ENCODE measurements at places on chromosomes 3 and 15. TPM values are rescaled to one million over a fixed set of nuclear protein-coding genes. Genes with fewer than 3 reads are reported as not detected.

The DPPA4 gene
- 0.21 TPM for total RNA-seq

The SLC6A11 gene
- total RNA-seq, result not detected

The ROPN1 gene
- not detected for total RNA-seq

The GOLGA8G gene
- not detected for total RNA-seq

The GHRL gene
- total RNA-seq, result 0.73 TPM

The CCDC33 gene
- total RNA-seq, result not detected

The ZNF619 gene
- total RNA-seq, result 8.4 TPM

The RETNLB gene
- total RNA-seq, result not detected

The CCRL2 gene
- total RNA-seq, result 2.4 TPM

The POLQ gene
- 0.15 TPM for total RNA-seq

The NLGN1 gene
- total RNA-seq, result not detected

The LRRIQ4 gene
- not detected for total RNA-seq

The CPNE9 gene
- total RNA-seq, result not detected

The CGNL1 gene
- total RNA-seq, result not detected

The KBTBD12 gene
- total RNA-seq, result not detected

The TMC3 gene
- not detected for total RNA-seq

The PDZRN3 gene
- not detected for total RNA-seq

The RTP1 gene
- not detected for total RNA-seq

The DIS3L gene
- 22.1 TPM for total RNA-seq

The ZNF385D gene
- total RNA-seq, result not detected

The ANP32A gene
- 78.7 TPM for total RNA-seq

The CASR gene
- 0.10 TPM for total RNA-seq

The ANKRD63 gene
- total RNA-seq, result 0.42 TPM
